T1000 (cell line): ENCODE measurements at places on chromosomes 2 and 18.

DNA sequence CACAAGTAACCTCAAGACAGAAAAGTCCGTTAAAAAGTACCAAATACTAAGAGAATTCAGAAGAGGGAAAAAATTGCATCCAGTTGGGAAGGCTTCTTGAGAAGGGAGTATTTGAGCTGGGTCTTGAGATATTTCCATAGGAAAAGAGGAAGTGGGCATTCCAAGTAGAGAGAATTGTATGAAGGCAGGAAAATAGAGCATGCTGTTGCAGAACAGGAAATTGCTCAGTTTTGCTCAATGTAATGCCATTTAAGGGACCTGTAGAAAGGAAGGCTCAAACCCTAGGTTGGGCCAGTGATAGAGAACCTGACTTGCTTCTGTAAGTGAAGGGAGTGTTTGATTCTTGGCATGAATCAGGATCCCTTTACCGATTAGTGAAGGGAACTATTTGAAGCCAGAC is 1.0 kb upstream of the ZC3H8 start:
- no peak for DNase-seq

GRCh38 chr2:107545851-107546250 is 280.8 kb upstream of the RGPD4 start:
- no peak for DNase-seq

DNA sequence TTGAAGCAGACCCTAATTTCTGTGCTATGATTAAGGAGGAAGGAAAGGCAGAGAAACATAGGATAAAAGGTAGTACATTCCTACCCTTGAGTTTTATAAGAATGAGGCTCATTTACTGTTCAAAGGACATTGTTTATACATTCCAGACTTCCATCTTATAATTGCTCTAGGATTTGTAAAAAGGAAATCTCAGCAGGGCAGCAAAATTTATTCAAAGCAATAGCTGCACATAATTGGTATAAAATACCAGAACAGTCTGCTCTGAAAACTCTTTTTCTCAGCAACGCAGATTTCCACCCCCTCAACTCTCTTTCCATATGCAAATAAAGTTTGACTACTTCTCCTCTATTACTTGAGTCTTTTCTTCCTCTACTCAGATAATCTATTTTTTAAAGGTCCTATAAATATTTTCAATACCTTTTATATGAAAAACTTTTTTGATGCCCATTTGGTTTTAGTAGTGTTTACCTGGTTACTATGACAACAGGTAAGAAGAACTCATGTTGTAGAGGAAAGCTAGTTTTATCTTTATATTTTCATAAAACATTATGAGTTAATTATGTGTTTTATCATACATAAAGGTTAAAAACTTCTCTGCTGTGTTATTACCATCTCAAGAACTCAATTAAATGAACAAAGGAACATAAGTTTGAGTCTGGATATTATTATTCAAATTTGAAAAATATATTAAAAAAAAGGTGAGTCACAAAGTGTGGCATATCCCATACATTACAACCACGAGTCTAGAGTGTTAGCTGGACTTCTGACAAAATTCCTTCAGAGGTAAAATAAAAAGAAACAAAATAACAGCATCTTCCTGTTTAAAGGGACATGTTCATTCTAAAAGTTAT is 19.9 kb downstream of the RBMS1 start:
- no peak for DNase-seq

- no peak for DNase-seq
Observed at GRCh38 chr18:11464129-11464528, 145.3 kb upstream of the SLC35G4 start.

- no peak for DNase-seq
Observed at GRCh38 chr2:72137498-72138010, 10.1 kb downstream of the CYP26B1 start.

DNA sequence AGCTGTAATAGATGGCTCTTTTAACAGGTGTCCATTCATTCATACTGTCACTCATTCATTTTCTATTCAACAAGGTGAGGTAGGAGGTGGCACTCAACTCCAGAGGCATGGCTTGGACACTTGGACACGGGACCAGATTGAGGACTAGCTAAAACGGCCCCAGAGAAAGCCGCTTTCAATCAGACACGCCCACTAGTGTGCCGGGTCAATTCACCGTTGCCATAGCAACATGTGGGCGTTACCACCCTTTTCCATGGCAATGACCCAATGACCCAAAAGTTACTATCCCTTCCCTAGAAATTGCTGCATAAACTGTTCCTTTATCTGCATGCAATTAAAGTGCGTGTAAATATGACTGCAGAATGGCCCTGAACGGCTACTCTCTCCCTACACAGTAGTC is 49.2 kb upstream of the LGALSL start:
- no peak for DNase-seq

GRCh38 chr2:102588213-102588939 is 31.0 kb upstream of the SLC9A2 start:
- DNase-seq: no peak

DNA sequence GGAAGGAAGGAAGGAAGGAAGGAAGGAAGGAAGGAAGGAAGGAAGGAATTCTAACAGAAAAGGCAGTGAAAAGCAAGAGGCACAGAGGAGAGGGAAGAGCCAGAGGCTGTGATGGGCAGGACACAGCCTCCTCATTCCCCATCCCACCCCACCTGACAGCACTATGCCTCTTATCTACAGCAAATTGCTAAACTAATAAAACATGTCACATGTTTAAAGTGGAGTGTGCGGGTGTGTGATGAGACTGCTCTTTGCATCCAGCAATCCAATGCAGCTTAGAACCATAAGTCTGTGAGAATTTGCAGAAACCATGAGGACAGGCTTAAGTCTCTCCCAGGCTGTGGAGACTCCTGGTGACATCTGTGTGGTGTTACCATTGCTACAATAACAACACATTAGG is 108.4 kb upstream of the ALK start:
- no peak for DNase-seq

- DNase-seq: no peak
Observed at GRCh38 chr2:179255129-179255528, 9.5 kb downstream of the SESTD1 start.

DNA sequence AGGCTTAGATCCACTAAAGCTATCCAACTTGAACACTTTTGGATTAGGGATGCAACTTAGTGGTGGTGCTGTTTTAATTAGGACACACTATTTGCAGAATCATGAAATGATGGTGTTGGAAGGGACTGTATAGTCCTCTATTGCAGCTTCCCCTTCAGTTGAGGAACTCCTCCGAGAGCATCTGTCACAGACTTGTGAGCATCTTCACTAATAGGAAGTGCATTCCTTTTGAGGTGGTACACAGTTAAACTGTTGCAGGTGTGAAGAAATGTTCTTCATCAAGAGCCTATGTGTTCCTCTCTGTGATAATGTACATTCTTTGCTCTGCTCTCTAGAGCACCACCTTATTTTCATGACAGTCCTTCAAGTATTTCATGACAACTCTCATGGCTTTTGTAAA is 197.4 kb downstream of the CAMKMT start:
- no peak for DNase-seq

DNA sequence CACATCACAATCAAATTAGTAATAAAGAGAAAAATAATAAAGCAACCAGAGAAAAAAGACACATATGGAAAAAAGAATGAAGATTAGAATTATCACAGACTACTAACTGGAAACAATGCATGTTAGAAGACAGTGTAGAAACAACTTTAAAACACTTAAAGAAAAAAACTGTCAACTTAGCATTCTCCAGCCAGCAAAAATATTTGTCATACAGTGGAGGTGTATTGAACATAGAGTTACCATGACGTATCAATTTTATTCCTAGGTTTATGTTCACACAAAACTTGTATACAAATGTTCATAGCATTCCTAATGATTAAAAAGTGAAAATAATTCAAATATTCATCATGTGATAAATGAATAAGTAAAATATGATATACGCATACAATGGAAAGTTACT is 61.5 kb upstream of the ADAM23 start:
- DNase-seq: no peak

DNA sequence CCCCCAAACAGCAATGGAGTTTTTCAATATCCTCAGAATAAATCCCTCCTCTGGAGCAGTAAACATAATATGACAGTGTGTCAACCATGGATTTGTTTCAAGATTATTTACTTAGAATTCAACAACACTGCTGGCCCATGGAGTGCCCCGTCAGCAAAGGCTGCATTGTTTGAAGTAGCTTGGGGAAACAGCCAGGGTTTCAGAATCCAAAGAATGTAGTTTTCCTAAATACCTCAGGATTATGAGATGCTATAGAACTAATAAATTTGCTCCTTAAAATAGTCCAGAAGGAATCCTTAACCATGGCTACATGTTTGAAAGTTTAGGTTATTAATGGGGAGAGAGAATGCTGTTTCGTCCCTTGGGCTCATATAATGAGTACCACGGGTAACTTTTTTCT is 13.1 kb upstream of the CETN1 start:
- no peak for DNase-seq

- DNase-seq: no peak
Observed at GRCh38 chr2:203908797-203909185, 27.8 kb upstream of the ICOS start.

DNA sequence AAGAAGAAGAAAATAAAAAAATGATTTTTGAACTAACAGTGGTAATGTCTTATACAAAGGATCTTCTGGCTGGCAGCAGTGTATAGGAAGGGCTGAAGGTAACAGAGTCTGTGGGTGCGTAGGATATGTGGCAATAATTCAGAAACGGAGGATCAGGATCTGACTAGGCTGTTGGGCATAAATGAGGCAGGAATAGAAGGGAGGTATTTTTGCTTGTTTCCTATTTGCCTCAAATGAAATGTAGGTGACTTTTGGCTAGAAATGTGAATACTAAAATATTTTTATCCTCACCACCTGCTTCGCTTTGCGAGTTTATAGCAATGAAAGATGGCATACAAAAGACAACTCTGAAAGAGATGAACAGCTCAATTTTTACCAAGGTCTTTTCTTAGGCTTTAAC is 1086.1 kb upstream of the CELF4 start:
- DNase-seq: no peak

DNA sequence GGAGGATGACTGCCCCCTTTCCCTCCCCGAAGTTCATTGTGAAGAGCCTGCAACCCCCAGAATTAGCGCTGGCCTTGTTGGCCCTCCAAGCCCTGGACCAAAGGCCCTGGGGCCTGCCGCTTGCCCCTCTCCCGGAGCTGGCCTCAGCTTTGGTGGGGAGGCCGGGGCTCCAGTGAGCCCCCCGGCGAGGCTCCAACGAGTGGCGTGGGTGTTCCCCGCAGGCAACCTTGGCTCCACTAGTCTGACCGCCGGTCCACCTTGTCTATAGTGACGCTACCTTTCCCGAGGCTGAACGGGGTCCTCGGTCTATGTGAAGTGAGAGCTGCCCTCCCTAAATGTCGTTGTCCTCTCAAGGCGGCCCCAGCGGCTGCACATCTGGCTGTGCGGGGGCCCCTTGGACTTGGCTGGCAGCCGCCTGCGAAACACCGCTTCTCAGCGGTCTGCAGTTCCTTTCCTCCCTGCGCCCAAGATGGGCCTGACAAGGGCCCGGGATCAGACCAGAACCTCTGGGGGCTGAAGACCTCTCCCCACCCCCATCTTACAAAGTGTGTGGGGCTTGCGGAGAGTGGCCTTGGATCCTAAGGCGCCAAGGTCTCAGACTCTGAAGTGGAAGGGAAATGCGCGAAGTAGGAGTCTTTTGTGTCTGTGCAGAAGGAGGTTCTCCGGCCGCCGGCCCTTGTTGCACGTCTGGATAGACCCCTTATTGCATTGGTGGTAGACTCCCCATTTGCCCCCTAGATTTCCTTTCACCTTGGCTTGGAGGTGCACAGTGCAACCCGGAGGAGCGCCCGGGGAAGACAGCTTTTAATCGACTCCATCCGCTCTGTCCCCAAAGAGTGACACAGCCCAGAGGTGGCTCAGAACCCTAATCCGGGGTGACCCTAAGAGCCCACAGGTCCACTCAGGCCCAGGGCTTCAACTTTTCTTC is 3.9 kb upstream of the HOXD10 start:
- DNase-seq: no peak
